Activated CD4-positive, alpha-beta T cell treated with anti-CD3 and anti-CD28 coated beads, Interleukin-2, amount 50 U/mL, for 24 hours (primary cell): ENCODE measurements at places on chromosomes 16 and 17.

DNA sequence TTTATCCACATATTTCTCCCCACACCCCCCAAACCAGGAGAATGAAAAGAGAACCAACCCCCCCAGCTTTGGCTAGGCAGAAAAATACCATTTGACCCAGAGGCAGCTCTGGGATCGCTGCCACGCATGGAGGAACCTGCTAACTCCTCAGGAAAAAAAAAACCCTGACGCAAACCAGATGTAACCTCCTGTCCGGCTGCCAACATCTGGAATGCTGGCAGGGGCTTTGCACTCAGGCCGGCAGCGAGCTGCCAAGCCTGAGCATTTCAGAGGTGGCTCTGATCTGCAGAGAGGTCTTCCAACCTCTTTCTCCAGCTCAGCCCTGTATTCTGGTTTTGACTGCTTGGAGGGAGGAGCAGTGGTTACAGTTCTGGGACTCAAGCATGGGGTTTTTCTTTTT, 8.2 kb downstream of the IGFBP4 start:
- DNase-seq, result no peak

DNA sequence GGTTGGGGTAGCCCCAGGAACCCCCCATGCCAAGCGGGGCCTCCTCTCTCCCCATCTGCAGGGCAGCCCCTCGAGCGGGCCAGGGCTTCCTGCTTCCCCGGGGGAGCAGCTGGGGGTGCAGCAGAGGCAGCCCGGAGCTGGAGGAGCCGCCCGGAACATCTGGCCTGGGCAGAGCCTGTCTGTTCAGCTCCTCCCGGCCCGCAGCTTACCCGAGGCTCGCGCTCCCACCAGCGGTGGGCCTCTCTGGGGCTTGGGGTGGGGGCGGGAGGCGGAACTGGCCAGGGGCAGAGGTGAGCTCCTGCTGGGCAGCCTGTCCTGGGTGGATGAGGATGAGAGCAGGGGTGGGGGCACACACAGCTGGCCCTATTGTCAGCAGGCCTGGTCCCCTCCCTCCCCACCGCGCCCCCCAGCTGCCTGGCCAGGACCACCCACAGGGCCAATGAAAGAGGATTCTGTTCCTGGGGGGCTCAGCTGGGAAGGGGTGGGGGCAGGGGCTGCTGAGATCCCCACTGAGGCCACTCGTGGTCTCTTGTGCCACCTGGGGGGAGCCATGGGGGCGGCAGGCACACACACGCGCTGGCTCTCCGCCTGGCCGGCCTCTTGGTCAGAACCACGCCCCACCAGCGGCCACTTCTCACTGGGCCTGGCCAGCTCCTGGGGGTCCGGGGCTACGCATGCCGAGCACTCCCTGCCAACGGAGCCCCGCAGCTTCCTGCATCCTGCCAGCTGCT, 34.7 kb downstream of the BAHCC1 start:
- DNase-seq, result no peak

DNA sequence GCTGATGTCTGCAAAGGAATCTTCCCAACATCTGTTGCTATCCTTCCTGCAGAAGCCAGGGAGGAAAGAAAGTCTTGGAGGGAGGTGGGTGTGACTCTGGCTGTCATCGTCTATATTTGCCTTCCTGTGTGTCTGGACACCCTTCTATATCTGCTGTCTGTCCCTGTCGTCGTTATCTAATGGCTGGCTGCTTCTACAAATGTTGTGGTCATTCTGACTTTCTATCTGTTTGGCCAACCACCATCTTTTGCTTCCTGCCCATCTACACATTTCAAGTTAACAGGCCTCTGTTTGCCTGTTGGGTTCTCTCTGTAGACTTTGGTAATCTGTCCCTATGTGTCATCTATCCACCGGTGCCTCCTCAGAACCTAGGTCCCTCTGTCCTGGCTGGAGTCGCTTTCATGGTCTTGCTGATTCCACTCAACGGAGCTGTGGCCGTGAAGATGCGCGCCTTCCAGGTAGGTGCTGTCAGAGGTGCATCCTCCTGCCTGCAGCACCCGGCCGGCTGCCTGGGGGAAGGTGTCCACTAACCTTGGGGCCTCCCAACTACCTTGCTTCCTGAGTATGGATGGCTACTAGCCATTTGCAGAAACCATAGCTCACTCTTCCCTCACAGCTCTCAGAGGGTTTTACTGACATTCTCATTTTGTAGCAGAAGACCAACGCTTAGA, 30.2 kb downstream of the ABCC3 start:
- no peak for DNase-seq

DNA sequence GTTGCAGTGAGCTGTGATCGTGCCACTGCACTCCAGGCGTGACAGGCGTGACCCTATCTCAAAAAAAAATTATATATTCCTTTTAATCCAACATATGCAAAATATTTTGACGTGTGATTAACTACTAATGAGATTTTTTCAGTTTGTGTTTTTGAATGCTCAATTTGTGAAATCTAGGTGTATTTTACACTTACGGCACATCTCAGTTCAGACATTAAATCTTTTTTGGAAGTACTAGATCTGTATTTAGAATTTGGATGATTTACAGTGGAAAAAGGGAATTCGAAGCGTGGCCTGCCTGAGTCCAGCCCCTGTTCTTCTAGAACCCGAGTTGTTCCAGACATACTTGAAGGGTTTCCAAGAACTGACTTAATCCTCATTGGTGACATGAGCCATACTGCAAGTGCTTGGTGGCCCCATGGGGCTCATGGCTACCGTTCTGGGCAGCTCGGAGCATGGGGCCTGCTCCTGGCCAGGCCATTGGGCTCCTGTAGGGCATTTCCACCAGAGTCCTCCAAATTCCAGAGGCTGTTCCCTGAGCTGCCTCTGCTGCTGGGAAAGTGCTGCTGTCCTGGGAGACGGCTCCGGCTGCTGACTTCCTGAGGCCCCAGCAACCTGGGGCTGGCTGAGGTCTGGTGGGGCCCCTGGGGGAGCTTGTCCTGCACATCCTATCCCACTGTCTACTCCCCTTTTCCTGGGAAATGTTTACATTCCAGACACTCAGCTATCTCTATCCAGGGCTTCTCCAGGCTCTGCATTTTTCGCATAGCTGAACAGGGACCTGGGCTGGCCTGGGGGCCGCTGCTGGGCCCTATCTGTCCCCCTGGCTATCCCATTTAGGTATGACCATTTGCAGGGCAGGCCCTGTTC, 27.2 kb downstream of the LLGL2 start:
- no peak for DNase-seq

- no peak for DNase-seq
Observed at GRCh38 chr16:73191660-73192046, 143.7 kb upstream of the ZFHX3 start.

- no peak for DNase-seq
Observed at GRCh38 chr16:23907457-23907902, 71.7 kb downstream of the PRKCB start.

DNA sequence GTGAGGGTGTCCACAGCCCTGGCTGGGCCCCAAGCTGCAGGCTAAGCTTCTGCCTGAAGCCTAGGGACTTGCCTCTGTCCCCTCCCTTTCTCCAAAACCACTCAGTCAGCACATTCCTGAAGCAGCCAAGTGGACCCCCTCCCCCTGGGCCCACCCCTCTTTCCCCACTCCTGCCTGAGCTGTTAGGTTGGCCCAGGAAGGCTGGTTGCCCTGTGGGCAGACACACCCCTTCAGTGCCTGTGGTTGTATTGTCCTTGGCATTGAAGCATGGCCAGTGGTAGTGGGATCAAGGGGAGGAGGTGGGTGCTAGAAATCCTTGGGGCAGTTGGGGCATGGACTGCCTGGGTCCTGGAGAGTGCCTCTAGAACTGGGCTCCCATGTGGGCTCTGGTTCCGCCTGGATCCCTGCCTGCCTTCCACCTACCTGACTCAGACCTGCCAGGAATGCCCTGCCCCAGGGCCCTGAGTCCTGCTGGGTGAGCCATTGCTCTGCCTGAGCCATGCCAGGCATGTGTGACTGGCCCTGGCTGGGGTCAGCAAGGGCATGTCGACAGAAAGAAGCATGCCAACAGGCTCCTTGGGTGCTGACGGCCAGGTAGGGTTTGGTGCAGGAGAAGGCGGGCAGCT, 2.1 kb downstream of the TRAF4 start:
- no peak for DNase-seq
